ENCODE measurements at places on chromosomes 1 and 21.

DNA sequence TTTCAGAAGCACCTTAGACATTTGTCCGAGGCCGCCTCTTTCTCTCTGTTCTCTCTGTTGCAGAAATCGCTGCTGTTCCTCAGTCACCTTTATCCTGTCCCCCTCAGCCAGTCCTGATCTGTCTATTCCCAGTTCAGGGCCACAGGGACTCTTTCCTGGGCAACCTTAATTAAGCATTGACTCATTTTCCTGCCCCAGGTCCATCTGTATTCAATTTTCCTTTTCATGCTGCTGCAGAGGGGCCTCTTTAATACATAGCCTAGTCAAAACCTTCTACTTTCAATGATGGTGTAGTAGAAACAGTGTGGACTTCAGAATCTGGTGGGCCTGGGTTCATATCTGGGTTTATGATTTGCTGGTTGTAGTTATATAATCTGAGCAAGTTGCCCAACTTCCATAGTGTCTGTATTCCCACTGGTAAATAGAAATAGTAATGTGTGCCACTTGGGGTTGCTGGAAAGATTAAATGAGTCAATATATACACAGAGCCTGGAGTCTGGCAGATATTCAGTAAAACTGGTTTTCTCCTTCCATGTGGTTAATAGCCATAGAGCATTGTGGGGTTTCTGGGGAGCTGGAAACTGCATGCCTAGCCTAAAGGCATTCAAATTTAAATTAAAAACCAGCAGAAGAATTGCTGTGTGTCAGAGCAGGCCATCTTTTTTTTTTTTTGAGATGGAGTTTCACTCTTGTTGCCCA is 4.5 kb downstream of the TRAF5 start:
- DNase-seq = no peak

DNA sequence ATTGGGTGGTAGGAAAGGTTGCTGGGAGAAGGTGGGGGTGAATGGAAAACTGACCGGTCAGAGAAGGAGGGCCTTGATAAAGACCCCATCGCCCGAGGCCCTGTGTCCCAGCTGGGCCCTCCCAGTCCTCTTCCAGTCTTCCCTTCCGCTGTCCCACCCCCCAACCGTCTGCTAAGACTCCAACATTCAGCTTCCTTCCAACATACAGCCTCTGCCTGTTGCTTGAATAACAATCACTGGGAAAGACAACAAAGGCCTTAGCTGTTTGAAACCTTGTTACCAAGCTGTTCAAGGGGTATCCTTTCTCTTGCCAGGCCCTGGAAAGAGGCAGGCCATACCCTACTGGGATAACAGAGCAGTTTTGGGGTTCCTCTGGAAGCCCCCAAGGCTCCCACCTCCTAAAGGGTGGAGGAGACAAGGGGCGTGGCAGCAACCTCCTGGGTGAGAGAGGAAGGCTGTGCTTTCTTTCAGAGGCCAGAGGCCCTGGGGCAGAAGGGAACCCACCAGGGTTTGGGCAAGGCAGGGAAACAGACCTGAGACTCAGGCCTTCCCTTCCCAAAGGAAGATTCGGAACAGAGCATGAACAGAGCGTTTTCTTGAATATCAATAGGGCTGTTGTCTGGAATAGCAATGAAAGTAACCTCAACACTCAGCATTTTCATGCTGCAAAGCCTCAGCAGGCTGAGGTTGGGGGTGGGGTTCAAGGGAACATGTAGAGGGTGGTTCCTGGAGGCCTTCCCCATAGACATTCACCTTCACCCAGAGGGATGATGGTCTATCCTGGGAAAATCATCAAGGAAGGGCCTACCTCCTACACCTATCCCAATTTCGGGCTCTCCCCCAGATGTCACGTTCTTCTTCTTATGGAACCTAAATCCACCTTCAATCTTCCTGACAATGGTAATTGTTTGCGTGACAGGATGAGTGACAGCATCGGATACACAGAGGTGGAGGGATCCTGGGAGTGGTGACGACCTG is 4.1 kb downstream of the ETNK2 start:
- DNase-seq = no peak

DNA sequence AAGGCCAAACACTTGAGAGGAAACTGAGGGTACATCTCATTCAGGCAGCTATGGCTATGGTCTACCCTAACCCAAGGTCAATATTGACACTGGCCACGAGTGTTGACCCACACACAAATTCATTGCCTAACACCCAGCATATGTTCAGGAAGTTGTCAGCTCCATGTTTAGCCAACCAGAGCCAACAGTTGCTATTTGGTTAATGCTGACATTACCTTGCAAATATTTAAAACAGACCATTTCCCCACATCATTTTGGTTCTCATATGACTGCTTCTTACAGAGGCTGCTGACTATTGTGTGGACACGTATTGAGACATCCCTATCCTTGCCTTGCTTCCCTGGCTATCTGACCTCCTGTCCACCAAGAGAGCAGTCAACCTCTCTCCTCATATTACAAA is 97.3 kb downstream of the LMX1A start:
- no peak for DNase-seq

DNA sequence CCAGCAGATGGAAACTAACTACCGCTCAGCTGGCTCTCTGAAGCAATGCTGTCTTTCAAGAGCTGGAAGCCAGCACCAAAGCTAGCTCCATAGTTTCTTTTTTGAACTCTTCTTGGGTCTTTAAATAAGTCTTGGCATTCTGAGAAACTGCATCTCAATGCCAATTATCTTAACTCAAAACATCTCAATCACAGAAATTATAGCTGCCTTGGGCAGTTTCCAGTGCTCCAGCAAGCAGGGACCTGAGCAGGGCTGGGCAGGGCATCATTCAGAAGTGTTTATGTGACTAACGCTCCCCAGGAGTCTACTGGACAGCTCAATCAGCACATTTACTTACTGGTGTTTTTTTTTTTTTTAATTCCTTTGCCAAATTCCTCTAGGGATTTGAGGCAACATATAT is 18.3 kb upstream of the PADI4 start:
- DNase-seq = peak; percentile 11

DNA sequence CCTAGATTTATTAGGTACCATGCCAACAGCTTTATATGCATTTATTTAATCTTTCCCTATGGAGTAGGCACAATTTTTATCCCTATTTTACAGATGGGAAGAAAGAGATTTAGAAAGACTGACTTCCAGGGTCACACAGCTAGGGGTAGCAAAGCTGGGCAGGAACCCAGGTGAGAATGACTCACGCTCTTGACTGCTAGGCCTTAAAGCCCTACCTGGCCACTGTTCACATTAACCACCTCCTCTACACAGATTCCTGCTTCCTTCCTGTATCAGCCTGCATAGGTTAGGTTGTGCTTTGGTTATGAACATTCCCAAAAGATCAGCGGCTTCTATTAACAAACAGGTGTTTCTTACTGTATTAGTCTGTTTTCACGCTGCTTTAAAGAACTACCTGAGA is 53.2 kb downstream of the DNAJC6 start:
- no peak for DNase-seq

DNA sequence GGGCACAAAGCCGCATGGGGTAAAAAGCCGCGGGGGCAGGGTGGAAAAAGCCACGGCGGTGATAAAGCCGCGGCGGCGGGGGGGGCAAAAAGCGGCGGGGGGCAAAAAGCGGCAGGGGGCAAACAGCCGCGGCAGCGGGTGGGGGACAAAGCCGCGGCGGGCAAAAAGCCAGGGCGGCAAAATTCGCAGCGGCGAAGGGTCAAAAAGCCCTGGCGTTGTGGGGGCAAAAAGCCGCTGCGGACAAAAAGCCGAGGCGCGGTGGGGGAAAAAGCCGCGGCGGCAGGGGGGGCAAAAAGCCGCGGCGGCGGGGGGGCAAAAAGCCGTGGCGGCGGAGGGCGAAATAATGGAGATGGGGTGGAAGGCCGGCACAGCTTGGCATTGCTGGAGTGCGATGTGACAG is 3902.9 kb downstream of the SRGAP2C start:
- no peak for DNase-seq

DNA sequence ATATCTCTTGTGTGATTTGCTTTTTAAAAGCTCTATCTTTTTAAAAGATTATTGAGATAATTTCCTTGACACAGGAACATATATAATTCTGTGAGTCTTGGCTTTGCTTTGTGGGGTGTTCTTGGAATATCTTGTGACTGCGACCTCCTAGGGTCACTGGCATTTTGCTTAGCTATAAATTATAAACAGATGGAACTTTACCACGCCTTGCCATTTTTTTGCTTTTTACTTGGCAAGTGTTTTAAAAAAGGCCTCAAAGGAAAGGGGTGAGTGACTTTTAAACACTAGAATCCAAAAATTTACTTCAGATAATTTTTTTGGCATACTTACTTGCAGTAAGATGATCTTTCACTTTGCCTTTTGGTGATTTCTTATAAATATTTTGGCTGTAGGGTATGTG is 43.6 kb downstream of the ALG6 start:
- DNase-seq = no peak

DNA sequence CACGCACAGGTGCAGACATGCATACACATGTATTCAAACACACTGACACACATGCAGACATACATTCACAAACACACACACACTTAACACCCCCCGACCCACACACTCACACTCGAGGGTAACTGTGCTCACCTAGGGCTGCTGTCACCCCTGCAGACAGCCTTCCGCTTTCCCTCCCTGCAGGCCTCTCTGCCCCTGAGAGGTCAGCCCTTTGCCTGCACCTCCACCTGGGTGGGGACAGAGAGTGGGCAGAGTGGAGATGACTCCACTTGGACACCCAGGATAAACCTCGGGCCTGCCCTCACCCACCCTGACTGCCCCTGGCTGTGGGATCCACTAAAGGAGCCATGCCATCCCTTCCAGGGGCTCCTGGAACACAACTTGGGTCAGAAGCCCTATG is 264.3 kb downstream of the PTPRU start:
- no peak for DNase-seq

DNA sequence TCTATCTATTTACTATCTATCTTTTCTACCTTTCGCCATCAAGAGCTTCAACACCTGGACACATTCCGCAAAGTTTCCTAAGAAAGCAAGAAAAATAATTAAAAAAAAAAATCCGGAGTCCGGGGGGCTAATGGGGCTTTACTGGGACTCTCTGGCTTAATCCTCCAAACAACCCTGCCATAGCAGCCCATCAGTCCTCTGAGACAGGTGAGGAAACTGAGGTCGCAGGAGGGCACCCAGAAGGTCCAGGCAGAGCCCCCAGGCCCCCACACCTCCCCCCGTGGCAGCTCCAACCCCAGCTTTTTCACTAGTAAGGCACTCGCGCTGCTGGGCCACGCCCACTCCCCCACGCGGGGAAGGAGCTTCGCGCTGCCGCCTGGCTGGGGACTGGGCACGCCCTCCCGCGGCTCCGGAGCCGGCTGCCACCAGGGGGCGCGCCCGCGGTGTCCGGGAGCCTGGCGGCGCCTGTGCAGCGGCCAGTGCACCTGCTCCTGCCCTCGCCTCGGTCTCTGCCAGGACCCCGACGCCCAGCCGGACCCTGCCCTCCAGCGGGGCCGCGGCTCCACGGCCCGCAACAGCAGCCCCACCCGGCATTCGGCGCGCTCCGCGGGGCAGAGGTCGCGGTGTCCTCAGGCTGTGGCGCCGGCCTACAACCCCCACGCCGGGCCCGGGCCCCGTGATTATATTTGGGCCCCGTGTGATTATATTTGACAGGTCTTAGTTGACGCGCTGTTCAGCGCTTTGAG is 54.1 kb upstream of the SAMD11 start:
- DNase-seq = no peak

GRCh38 chr1:71080230-71080738 is 551 bp downstream of the ZRANB2 start:
- DNase-seq = no peak

DNA sequence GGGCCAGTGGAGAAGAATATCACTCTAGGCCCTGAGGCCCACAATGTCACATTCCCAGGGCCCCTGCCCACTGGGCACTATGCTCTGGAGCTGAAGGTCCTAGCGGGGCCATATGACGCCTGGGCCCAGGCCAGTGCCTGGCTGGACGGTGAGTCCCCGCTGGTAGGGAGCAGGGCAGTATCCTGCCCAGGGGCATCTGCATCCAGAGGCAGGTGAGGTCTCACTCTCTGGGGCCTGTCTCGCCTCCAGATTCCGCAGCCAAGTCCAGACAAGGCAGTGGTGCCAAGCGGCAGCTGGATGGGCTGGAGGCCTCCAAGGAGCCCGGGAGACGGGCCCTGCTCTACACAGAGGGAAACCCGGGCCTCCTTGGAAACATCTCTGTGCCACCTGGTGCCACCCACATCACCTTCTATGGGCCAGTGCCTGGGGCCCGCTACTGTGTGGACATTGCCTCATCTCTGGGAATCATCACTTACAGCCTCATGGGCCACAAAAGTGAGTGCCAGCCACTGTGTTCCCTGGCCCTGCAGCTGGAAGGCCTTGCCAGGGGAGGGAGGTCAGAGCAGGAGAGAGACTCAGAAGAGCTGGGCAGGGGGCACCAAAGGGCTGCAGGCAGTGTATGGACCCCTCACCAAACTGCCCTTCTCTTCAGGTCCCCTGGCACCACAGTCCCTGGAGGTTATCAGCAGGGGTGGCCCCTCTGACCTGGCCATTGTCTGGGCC is 11.1 kb upstream of the PTPN7 start:
- no peak for DNase-seq

DNA sequence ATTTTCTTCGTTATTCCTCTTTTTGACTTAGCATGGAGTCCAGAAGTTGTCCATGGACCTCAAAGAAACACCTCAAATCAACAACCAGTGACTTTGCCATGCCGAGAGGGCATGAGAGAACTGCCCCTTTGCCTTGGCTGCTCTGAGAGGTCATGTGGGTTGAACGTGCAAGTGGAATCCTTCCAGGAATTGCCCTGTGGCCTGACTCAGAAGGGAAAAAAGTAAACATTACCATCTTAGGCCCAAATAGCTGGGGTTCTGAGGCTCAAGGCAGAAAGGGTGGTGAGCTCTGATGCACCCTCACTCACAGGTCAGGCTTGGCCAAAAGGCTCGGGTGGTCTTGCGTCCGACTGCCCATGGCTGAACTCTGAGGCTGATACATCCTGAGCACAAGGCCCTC is 15.1 kb downstream of the STUM start:
- DNase-seq = no peak

DNA sequence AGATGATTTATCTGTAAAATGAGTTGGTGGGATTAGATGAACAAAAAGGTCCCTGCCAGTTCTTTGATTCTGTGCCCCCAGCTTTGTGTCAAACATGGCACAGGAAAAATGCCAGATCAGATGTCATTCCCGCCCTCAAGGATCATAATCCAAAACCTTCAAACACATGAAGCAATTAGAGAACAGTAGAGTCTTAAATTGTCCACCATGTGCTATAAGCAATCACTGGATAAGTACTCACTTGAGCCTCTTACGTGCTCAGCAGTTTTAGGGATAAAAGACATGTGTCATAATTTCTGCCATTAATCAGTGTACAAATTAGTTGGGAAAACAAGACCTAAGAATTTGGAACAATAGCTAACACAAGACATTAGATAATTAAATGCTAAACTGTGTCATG is 15.4 kb upstream of the KIAA0040 start:
- DNase-seq = no peak

DNA sequence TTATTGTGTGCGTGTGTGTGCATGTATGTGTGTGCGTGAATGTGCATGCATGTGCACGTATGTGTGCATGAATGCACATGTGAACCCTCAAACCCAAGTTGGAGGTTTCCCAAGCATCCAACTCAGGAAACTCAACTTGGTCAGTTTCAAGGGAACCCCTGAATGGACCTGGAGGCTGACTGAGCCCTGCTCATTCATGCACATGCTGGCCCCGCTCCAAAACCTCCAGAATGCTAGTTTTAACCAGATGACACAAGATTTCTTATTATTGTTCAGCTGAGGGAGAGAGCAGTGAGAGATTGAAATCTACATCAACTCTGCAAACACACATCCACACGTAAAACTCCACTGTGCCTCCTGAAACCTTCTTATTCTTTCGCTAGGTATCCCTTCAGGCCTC is 104.4 kb downstream of the OMA1 start:
- DNase-seq = no peak

- no peak for DNase-seq
These were observed 6.6 kb downstream of the IFFO2 start for GRCh38 chr1:18949686-18950400.

All from non-pigmented ciliary epithelial cell (primary cell).